ENCODE measurements at places on chromosomes 3 and 15.

DNA sequence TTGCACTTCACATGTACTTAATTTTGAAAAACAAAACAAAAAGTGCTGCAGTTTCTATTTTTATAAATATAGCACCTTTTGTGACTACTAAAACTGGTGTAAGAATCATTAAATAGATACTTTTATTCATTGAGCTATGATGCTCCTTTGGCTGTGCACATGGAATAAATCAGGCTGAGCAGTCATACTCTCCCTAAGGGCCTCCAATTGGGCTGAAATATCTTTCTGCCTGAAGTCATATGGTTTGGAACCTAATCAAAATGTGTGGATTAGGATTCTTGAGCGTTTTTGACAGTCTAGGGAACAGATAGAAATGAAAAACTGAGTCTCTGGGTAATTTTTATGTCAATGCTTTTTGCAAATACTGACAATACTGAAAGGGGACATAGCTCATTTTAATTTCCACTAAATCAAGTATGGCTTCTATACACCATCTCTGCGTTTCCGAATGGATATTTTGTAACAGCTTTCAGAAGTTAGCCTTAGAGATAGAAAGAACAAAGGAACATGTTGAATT, 392.2 kb upstream of the ROBO1 start:
- no peak for DNase-seq

GRCh38 chr3:129310111-129311011, 31.7 kb downstream of the HMCES start:
- no peak for DNase-seq

DNA sequence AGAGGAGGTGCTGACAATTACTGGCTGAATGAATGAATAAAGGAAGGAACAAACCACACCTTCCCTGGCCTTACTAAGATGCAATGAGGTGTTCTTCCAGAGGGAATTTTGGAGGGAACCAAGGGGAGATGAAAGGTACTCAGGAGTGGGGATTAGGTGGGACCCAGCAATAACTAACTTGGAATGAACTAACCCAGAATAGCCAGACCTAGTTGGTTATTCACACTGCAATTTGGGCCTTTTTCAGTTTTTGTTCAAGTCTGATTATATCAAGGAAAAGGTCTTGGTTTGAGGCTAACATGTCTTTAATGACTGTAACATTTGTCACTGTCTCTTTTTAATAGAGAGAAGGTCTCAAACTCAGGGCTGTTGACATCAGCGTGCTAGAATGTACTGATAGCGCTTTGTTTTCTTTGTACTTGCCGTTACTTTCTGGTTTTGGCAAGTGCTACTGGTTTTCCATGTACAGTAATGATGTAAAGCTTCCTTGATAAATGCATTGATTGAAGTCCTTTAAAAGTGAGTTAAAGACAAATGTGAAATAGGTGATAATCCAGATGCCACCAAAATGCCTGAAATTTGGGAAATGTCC, 3.2 kb upstream of the PLXND1 start:
- no peak for DNase-seq

DNA sequence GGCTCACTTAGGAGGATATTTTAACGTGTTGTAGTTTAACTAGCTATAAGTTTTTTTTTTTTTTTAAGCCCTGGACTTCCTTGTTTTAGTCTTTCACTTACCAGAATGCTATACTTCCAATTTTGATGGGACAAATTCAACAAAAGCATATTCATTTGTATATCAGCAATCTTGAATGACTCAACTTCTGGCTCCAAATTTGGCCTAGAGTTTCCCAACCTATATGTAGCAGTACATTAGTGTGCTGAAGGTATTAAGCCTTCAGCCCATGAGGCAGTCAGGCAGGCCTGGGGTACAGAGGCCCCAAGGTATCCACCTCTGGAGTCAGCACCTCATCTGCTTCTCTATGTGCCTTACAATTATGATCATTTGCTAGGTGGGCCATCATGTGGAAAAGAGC, 5.9 kb downstream of the PBRM1 start:
- DNase-seq = no peak

GRCh38 chr3:129056451-129057173, 4.0 kb upstream of the GP9 start:
- DNase-seq = no peak

- DNase-seq = no peak
These were observed 3.6 kb upstream of the SH2D7 start for GRCh38 chr15:78088773-78089080.

- DNase-seq = no peak
These were observed 117.3 kb downstream of the RPL22L1 start for GRCh38 chr3:170752571-170753155.

DNA sequence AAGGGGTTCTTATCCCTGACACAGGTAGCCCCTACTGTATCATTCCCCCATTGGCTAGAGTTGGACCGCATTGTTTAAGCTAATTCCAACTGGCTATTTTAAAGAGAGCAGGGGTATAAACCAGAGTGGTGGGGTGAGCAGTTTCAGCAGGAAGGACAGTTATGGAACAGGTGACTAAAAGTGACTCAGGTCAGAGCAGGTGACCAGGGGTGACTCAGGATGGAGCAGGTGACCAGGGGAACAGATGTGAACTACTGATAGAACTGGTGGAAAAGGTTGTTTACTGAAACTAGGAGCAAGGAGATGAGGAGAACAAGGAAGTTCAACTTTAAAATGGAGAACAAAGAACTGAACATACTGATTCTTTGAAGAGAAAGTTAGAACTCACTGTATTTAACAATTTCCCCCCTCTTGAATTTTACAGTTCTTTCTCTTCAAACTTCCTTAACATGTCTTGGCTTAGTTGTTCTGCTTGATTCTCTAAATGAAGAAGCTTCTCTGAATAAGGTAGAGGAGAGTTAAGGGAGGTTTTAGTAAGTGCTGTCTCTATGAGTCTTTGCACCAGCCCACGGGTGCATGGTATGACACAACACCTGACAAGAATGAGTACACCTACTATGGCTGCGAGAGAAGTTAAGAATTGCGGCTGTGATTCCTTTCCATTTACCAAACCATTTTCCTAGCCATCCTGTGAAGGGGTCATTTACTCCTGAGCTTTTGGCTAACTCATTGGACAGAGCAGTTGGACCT, 83.4 kb upstream of the WNT7A start:
- no peak for DNase-seq

DNA sequence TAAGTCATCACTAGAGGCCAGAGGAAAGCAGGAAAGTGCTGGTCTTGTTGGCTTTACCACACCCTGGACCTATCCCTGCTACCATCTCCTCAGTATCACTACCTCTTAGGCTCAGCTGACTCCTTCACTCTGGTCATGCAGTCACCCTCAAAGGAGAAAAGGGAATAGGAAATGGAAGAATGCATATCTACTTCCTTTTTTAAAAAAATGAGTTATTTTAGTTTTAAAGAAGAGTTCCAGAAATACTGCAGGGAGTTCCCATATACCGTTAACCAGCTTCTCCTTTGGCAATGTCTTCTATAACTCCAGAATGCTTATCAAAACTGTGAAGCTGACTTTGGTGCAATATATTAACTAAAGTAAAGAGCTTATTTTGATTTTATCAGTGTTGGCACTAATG, 688.6 kb downstream of the DIPK2A start:
- DNase-seq = no peak

- DNase-seq = no peak
These were observed 54.0 kb downstream of the TASOR start for GRCh38 chr3:56629047-56629446.

- DNase-seq = no peak
These were observed 14.0 kb upstream of the B3GNT5 start for GRCh38 chr3:183239046-183239445.

- peak; percentile 16 for DNase-seq
These were observed 620 bp upstream of the CMSS1 start for GRCh38 chr3:99817047-99817436.

DNA sequence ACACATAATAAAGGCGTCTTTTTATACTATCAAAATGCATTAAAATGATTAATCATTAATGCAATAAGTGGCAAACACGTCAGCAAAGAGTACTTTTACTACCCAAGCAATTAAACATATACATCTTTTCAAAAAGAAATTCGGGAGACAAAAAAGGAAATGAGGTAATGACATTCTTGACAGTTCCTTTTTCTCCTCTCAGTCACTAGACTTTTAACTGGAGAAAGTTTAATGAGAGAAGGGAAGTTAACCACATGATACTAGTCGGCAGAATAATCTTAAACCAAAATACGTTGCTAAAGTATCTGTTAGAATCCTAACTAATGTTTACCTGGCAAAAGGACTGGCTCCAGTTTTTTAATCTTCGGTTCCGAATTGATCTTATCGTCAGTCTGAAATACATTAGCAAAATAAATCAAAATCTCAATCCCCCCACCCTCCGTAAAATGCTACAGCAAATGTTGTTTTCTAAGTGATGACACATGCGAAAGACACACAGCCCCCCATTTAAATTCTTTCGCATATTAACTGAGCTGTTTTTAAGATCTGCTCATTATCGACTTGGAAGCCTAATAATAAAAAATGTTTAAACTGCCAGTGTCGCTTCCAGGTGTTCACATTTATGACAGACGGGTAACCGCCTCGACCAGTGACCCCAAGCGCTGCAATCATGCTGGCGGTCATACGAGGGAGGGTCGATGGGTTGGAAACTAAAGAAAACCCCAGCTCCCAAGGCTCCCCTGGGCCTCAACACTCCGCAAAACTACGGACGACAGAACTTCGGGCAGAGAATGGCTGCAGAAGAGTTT, 778 bp downstream of the MTMR10 start:
- no peak for DNase-seq

DNA sequence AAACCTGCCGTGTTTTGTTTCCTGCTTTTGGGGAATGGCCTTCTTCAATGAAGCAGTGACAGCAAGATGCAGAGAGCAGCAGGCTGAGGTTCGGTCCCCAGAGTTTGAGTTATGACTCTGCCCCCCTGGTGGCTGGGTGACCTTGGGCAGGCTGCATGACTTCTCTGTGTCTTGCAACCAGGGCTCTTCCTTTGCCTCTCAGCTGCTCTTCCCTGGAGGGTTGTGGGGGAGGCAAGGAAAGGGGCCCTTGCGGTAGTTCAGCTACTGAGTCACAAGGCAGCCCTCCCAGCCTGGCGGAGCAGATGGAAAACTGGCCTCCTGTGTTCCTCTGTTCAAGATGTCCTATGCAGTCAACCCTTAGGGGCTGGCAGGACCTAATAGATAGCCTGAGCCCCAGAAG, 17.1 kb downstream of the CTXND1 start:
- DNase-seq = no peak

DNA sequence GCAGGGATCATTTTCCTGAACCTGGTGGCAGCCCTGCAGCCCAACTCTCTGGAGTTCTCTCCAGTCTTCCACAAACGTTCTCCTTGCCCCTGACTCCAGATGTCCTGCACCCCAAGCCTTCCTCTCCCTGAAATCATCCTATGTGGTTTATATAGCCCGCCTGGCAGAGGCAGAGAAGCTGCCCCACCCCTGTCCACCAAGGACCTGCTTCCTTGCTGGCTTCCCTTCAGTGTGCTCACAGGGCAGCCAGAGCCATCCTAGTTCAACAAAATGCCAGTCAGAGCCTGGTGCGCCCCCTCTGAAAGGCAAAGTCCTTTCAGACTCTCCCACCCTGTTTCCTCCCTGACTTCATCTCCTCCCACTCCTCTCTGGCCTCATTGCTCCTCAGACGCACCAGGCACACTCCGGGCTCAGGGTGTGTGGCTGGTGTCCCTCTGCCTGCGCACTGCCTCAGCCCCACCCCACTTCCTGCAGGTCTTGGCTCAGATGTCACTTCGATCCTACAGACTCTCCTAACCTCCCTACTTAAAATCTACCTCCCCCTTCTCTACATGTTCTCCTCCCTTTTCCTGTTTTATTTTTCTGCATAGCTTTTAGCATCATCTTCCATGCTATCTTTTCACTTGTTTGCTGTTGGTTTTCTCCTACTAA, 5.9 kb downstream of the KBTBD13 start:
- no peak for DNase-seq

DNA sequence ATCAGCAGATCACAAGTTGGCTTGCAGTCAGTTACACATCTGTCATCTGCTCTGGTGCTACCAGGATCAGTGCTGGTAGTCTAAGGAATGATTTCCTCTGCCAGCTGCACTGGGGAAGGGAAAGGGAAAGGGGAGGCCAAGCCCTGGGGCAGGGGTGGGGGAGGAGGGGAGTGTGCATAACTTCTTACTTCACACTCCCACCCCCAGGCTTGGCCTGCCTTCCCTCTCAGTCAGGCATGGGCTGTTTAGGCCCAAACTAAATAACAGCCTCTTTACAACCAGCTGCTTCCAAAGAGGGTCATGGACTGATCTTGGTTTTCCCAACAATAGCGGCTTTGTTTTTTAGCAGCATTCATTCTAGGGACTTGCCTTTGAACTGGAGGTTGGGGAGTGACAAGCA, 86.1 kb upstream of the PSMD6 start:
- no peak for DNase-seq

DNA sequence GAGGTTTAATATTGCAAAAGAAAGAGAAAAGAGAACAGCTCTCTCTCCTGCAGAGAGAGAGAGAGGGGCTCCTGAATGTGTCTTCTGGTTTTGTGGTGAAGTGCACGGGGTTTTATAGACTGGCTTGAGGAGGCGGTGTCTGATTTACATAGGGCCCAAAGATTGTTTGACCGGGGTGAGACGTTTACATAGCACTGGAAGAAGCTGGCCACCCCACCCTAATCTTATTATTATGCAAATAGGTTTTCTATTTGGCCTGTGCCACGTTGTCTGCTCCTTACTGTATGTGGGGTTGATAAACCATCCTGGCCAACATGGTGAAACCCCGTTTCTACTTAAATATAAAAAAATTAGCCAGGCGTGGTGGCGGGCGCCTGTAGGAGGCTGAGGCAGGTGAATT, 268.6 kb downstream of the SV2B start:
- DNase-seq = no peak

DNA sequence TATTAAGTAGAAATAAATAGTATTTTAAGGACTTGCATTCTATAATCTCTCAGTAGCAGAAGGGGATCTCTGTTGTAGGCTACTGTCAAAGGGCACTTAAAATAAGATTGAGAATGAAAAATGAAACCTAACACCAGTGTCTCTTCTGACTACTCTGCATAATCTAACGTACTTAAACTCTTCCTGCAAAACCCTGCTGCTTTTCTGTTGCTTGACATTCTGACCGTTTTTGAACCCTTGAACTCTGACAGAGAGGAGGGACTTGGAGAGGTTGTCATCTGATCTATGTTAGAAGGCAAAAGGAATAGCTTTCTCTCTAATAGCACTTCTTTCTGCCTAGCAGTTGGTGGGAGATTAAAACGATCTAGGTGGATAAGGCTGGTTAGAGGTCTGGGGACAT, 204.6 kb downstream of the ZIC1 start:
- no peak for DNase-seq

DNA sequence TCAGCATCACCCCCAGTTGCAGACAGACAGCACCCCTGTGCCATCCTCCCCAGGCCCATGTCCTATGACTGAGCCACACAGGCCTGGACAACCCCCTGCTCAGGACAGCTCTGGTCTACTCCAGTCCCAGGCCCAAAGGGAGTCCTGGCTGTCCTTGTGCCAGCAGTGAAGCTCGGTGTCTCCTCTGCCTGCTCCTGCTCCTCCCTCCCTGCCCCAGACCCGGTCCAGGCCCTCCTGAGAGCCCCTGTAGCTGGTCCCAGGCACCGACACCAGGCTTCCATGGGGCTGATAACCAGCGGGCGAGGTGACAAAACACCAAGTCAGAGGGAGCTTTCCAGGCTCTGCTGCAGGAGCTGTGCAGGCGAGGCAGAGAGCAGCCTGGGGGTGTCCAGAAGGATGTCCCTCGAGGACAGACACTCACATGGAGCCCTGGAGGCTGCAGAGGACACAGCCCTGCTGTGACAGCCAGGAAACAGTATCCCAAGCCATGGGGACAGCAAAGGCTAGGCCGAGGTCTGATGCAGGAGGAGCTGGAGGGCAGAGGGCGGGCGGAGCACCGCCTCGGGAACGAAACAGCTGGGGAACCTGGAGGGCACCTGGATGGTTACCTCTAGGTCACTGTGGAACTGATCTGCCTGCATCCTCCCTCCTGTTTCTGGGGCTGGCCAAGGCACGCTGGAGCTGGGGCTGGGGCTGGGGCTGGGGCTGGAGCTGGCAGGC, 103.8 kb upstream of the PRR20G start:
- no peak for DNase-seq
